ENCODE measurements at places on chromosomes 4 and X.
A peak's percentile ranks its signal among the peaks of the same experiment; 100 is the strongest.

DNA sequence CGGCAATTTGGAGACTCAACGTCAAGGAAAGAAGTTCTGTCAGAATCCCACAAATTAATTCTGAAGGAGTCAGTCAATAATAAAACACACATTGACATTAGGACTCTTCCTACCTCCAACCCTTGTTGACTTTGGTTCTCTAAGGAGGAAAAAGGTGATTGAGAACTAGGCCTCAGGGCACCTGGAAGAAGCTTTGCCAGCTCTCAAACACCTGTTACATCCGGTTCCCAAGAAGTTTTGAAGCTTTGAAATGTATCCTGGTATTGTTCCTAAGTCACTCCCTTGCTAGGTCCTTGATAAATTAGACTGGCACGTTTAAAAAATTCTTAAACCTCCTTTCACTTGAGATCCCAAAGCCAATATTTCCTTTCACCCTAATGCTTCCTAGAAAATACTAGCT is 1.7 kb upstream of the CCDC160 start:
- no peak for DNase-seq

DNA sequence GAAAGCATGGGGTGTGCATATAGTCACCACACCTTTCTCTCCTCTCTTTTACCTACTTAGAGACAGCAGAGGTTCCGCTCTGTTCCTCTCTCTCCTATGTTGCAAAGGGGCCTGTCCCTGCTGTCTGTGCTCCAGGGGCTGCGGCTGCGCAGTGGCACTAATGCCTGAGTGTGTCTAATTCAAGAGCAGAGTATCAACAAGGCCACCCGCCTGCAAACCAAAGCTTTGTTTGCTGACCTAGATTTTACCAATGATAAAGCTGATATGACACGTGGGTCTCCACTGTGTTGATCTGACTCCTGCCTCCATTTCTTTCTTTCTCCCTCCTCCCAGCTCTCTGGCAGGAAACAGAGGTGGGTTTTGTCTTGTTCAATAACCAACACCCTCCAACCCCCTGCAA is 74.9 kb downstream of the NSG1 start:
- no peak for DNase-seq

DNA sequence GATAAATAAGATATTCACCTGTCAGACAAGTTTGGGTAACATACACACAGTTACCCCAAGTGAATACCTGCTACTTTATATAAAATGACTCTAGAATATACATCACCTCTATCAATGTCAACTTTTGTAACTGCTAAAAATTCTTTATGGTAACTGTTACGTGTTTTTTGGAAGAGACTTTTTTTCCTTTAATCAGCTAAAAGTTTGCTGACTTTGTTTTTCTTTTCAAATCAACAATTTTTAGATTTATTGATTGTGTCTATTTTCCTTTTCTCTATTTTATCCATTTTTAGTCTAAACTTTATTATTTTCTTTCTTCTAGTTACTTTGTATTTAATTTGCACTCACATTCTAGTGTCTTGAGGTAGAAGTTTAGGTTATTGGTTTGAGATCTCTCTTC is 1106.6 kb upstream of the LCORL start:
- DNase-seq, result no peak

- DNase-seq, result no peak
Observed at GRCh38 chrX:20212486-20213089, 54.1 kb downstream of the RPS6KA3 start.

GRCh38 chr4:107058828-107059227 is 22.7 kb upstream of the DKK2 start:
- DNase-seq, result no peak

DNA sequence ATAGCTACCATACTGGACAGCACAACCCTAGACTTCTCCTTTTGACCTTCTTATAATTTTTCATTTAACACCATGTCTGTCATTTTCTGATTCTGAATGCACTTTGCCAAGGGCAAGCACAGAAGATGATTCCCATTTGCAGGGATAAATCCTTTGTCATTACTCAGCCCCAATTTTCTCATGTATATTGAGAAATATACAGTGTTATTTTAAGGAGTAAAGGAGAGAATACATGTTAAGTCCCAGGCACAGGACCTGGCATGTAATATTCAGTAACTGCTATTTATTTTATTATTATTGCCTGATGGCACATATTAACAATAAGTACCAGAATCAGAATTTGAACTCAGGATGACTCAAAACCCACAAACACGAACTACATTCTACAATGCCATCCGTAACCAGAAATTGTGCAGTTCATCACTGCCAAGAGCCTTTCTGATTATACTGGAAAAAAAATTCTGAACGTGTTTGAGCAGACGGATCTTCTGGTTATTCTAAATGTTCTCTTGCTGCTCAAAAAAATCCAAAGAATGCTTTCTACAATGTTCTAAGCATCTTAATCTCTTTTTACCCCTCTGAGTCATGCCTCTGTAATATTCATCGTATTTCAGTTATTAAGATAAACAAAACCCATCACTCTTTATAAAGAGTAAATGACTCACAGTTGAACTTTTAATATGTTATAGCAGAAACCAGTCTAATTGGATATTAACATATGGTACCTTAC is 170.0 kb downstream of the MID1 start:
- peak; percentile 15 for DNase-seq

- peak; percentile 2 for DNase-seq
Observed at GRCh38 chr4:93897559-93897958, 69.0 kb downstream of the ATOH1 start.

DNA sequence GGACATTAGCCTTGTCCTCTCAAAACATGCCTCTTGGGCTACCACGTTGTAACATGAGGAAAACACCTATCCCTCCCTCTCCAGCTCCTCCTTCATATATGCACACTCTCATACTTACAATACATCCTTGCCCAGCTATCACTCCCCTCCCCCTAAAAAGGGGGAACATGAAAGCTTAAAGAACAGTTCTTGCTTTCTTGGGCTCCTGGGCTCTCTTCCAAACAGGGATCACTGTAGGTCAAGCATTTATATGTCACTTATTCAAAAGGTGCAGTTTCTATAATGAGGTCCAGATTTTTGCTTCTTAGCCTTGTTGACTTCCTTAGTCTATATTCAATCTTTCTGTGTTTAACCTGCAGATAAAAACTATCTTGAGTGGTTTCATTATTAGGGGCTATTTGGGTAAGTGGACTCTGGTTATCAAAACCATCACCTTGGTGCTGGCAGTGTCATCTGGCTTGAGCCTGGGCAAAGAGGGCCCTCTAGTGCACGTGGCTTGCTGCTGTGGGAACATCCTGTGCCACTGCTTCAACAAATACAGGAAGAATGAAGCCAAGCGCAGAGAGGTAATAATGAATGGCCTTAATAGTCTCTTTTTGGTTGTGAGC is 119.4 kb downstream of the AKAP4 start:
- no peak for DNase-seq

- no peak for DNase-seq
Observed at GRCh38 chrX:3326681-3327080, 19.8 kb downstream of the MXRA5 start.

DNA sequence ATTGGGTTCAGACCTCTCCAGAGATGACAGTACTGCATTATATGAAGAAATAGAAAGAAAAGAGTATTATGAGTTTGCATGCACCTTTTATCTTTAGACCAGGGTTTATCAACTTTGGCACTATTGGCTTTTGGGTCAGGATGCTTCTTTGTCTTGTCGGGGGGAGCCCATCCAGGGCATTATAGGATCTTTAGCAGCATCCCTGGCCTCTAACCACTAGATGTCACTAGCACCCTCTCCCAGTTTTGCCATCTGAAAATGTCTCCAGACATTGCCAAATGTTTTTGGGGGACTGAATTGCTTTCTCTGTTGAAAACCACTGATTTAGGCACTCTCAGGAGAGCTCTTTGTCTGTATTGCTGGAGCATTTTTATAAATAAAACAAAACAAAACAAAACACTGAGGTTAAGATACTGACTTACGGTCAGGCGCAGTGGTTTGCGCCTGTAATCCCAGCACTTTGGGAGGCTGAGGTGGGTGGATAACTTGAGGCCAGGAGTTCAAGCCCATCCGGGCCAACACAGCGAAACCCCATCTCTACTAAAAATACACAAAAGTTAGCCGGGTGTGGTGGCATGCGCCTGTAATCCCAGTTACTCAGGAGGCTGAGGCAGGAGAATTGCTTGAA is 23.6 kb downstream of the CA5B start:
- peak; percentile 53 for DNase-seq

GRCh38 chr4:159104694-159105414 is 2.0 kb downstream of the RAPGEF2 start:
- DNase-seq, result no peak

DNA sequence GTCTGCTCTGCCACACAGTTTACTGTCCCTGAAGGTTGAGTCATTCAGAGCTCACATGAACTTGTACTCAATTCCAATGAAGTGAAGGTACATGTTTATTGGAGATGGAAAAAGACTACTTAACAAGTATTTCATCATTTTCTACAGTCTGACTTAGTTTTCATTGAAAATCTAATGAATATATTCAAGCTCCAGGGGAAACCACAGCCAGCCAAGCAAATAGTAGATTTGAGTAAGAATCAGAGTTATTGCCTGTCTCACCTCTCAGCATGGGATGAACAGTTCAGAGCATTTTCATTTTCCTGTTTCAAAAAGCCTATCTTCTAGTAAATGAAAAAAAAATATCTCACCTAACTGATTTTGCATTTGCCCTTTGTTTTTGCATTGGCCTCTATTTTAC is 1249.4 kb upstream of the DIAPH2 start:
- DNase-seq, result no peak

- DNase-seq, result no peak
Observed at GRCh38 chr4:76773766-76774165, 124.2 kb downstream of the SOWAHB start.

DNA sequence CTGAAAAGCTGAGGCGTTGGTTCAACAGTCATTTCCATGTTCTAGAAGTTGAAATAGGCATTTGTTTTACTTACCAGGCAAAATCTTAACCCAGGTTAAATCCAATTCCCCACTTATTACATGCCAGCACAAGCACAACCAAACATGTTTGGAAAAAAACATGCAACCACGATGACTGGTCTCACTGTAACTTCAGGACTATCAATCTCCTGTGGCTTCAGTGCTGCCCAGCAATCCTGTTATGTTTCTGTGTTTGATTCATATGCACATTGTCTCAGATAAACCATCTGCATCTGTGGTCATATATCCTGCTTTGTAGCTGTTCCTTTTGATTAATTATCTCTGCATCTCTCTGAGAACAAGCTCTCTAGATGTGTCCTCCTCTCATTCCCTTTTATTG is 28.3 kb downstream of the PRDM8 start:
- no peak for DNase-seq

DNA sequence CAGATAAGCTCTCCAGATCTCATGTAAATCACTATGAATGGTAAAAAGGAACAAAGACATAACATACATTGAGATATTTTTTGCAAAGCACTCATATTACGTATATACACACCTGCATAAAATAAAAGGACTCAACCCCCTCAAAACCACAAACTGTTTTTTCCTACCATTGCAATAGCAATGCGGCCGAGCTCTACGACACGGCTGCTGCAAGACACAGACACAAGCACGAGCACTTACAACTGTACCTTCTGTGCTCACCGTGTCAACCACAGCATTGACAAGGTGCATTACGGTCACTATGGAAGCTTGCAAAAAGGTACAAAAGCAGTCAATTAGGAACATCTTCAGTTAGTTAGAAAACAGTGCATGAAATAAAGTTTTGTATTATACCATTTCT is 37.1 kb upstream of the MTNR1A start:
- no peak for DNase-seq

DNA sequence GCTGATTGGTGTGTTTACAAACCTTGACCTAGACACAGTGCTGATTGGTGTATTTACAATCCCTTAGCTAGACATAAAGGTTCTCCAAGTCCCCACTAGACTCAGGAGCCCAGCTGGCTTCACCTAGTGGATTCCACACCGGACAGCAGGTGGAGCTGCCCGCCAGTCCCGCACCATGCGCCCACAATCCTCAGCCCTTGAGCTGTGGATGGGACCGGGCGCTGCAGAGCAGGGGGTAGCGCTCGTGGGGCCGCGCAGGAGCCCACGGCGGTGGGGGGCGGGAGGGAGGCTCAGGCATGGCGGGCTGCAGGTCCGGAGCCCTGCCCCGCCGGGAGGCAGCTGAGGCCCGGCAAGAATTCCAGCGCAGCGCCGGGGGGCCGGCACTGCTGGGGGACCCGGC is 30.7 kb downstream of the MEPE start:
- DNase-seq, result no peak

GRCh38 chr4:40948014-40948413 is 198.3 kb downstream of the NSUN7 start:
- DNase-seq, result no peak

- DNase-seq, result no peak
Observed at GRCh38 chr4:39029752-39030694, 2.2 kb downstream of the TMEM156 start.

- no peak for DNase-seq
Observed at GRCh38 chr4:34619531-34620162, 1624.7 kb downstream of the ARAP2 start.

DNA sequence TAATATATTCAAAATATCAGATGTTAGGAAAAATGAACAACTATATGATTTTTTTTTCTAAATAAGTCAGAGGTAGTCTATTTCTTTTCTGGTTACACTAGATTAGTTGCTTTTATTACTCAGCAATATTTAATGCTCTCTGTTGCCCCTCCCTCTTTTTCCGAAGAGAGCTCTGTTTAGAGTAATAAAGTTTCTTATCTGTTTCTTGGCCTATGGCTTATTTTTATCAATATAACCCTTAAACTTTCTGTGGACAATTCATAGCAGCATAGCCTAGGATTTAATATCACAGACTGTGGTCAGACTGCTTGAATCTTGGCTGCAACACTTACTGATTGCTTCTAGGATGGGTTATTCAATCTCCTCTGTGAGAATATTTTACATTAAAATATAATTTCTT is 2315.4 kb upstream of the AGA start:
- DNase-seq, result no peak

- DNase-seq, result no peak
Observed at GRCh38 chr4:83071116-83071515, 36.1 kb downstream of the COPS4 start.

DNA sequence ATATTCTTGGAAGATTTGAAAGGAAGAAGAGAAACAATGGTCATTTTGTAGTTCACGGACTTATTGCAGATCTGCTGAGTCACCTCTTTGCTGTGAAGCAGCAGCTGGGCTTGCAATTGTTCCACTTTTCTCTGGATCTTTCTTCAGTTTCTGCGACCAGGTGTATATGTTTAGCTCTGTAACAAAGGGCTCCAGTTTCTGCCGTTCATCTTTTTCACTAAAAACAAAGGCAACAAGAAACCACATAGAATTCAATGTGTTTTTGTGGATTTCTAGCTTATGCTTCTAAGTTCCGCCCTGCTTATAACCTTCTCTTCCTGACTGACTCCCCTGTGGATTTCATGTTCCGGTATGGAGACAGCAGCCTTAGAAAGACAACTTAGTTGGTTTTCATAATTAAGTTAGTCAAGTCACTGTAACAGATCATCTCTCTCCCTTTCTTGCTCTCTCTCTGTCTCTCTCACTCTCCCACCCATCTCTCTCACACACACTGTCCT is 121.6 kb upstream of the EPHA5 start:
- DNase-seq, result no peak
